Panc1 (cell line): ENCODE measurements at places on chromosomes 6 and 20.

- DNase-seq, result no peak
Observed at GRCh38 chr6:43129434-43130194, 41.5 kb upstream of the SRF start.

- DNase-seq, result no peak
Observed at GRCh38 chr6:22825210-22825609, 255.8 kb downstream of the HDGFL1 start.

DNA sequence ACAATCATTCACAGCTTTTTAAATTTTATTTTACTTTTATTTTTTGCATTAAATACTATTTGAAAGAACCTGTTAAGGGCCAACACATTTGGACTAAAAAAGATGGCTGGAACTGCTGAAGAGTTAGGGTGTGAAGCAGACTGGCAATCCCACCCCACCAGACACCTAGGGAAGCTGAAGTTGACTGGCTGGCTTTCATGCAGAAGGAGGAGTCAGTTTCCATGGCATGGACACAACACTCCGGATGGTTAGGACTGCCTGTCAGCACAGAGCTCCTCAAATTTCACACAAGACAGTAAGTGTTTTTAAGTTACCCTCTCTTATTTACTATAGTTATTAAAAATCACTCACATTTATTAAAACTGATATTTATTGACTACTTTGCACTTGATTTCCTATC, at the start of gene ANKRD66:
TSS of gene ANKRD66 (plus strand) at position 238 of the 400 bp plus-strand sequence. CDS start 5,016 bp downstream, outside the sequence.
- no peak for DNase-seq

GRCh38 chr6:53630533-53631226, 34.9 kb downstream of the KLHL31 start:
- no peak for DNase-seq

GRCh38 chr6:164897523-164898235, 411.7 kb downstream of the C6orf118 start:
- DNase-seq, result no peak

DNA sequence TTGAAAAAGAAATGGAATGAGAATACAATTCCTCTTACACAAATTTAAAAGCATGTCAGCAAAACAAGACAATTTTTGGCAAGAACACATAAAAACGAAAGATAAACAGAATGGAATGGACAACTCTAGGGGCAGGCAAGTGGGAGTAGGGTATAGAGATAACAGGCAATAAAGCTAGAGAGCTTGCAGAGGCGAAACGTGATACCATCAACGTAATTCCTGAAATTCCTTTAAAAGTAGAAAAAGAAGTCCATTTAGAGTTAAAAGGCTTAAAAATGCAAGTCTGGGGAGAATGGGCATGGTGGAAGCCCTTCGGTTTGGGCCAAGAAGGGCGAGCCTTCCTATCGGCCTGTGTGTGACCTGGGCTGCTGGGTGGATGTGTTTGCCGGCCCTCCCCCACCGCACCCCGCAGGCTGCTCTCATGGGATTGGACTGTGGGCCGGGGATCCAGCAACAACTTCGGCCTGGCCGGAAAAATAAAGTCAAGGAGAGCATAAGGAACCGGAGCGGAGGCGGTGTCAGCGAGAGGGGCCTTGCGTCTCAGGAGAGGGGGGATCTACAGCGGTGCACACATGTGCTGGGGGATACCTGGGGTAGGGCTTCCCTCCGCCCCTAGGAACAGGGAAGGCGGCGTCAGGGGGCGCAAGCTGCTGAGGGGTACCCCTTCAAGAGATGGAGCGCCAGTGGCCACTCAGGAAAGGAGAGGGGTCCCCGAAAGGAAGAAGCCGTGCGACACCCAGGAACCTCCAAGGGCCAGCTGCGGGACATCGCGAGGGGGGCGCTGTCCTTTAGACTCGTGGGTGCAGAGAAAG, 4.1 kb downstream of the TMEM239 start:
- no peak for DNase-seq

- no peak for DNase-seq
Observed at GRCh38 chr6:136014454-136015437, 163.2 kb downstream of the PDE7B start.

DNA sequence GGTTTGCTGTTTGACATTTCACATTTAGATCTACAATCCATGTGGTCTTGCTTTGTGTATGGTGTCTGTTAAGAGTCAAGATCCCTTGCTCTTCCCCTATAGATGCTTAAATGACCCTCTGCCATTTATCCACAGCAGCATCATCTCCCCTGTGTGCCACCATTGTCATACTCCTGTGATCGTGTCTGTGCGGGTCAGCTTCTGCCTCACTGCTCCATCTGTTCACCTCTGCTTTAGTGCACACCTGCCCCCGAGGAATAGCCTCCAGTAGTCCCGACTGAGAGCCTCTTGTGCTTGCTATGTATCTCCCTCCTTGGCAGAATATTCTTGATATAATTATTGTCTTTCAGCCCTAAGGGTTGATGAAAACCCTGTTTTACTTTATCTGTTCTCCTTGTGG, 551.2 kb downstream of the CDH26 start:
- DNase-seq, result no peak

- no peak for DNase-seq
Observed at GRCh38 chr6:7993952-7994351, 70.2 kb downstream of the BLOC1S5 start.

DNA sequence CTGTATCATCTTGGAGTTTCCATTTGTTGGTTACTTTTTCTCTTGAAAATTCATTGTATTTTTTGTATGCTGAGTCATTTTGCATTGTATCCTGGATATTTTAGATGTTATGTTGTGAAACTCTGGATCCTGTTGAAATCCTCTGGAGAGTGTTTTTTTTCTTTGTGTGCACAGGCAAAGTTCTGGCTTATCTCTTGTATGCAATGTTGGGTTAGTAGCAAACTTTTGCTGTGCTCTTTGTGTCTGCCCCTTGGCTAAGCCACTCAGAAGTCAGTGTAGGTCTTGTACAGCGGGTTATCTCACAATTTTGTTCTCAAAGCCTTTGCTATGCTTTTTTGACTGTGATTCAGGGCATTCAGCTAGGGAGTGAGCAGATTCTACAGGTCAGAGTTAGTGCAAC, 29.1 kb upstream of the LMBRD1 start:
- no peak for DNase-seq

DNA sequence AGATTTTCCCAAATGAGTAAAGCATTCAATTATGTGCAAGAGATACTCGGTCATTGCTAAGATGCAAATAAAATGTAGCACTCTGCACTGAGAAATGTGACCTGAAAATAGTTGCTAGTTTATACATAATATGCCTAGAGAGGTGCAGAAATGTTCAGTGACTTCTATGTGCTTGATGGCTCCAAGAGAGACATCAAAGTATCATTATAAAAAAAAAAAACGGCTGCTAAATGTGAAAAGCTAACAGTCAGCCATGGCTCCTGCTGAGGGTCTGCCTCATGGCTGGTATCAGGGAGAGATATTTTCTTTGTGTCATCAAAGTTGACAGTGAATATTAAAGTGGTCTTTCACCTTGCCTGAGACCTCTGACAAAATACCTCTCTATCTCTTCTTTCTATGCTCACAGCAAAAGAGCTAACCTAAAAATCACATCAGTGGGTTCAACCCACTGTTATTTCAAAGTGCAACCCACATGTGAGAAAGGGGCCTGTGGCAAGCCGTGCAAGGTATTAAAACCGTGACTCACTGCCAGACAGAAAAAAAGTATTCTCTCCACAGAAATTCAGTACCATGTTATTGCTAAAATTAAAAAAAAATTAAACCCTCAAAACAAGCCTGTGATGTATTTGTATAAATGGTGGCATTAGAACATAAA, 259.0 kb downstream of the HIVEP2 start:
- DNase-seq, result no peak

GRCh38 chr6:39425346-39426072, 103.0 kb upstream of the KCNK16 start:
- no peak for DNase-seq

- no peak for DNase-seq
Observed at GRCh38 chr6:123462152-123462551, 174.6 kb downstream of the TRDN start.

- DNase-seq, result no peak
Observed at GRCh38 chr6:116158641-116159040, 32.7 kb upstream of the COL10A1 start.

DNA sequence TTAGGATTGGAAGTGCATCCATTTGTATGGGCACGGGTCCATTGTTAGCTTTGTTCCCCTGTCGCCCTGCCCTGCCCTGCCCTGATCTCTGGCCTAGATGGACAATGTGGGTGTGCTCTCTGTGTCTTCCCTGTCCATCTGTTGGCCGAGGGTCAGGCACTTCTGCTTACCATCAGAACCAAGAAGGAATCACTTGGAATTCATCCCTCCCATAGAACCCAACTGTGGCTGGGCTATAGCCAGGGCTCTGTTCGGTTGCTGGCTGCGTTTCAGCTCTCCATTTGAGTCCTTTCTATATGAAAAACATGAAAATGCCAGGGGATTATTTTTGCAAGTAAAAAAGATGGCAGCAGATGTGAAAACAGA, 26.6 kb upstream of the TULP4 start:
- no peak for DNase-seq

GRCh38 chr6:115001731-115002350, 659.0 kb upstream of the HS3ST5 start:
- no peak for DNase-seq

DNA sequence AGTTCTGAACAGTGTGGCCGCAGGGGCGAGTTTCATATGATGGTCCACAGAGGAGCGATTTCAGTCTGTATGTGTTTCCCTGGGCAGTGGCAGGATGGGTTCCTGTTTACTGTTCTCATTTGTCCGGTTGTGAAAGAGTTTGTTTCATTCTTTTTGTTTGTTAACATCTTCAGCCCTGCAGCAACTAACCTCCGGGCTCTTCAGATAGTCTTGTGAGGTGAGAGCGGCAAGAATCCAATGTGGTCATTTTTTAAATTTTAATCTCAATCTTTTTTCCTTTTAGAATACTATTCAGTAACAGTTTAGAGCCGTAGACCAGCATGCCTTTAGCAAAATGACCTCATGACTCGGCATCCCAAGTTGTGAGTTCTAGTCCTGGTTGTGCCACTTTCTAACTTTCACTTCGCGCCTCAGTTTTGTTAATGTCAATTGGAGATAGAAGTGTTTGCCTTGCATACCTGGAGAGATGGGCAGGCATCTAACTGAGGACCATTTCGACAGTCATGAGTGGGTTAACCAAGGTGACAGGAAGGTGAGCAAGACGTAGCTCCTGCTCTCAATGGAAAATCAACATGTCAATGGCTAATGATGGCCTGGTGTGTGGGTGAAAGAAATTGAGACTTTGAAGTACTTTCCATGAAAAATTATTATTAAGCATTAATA, 38.5 kb upstream of the PXDC1 start:
- DNase-seq, result no peak

DNA sequence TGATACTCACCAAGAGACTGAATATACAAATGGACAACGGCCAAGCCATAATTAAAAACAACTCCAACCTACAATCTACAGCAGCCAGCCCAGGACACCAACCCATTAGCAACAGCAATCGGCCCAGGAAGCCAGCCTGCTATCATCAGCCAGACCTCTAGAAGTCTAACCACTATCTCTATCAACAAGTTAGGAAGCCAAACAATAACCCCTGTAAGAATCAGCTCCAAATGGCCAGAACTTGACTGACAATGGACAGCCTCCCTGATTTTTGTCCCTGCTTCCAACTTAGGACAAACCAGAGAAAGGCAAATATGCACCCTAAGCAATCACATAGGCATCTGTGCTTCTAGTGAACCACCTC, 511.8 kb upstream of the JARID2 start:
- no peak for DNase-seq

- DNase-seq, result peak; percentile 17
Observed at GRCh38 chr6:119308048-119308570, 41.5 kb downstream of the MAN1A1 start.

DNA sequence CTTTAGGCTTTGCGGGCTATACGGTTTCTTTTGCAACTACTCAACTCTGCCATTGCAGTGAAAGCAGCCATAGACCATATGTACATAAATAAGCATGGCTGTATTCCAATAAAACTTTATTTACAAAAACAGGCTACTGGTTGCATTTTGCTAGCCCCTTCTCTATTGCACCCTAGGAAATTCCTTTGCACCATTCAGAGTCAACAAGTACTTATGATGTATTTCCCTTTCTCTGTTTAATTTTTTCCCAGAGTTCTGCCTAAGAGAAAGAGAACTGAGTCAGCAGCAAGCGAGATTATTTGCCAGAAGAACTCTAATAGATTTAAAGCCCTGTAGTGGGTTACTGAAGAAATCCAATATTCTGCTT, 33.8 kb downstream of the ADGRF1 start:
- no peak for DNase-seq

DNA sequence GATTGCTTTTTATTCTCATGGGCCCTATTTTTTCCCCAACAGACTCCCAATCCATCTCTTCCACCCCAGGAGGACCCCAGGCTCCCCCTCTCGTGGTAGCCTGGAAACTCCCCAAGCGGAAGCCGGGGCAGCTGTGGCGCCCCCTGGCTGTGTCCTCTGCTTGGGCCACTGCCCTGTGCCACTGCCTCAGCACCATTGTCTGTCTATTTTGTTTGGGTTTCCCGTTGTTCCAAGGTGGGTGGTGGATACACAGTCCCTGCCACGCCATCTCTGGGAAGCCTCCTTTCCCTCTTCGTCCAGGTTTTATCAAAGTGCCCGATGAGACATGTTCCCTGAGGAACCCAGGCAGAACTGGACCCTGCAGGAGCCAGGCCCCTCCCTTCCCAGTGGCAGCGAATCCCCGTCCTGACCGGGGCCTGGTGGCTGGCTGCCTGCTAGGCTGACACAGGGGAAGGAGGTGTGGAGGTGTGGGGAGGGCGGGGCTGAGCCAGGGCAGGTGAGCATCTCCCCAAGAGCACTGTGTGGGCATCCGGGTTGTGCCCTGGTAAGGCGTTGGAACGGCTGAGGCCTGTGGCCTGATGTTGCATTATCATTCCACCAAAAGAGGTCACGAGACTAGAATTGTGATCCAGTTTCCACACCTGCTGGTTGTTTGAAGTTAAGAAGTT, 228.2 kb downstream of the CDH4 start:
- no peak for DNase-seq

DNA sequence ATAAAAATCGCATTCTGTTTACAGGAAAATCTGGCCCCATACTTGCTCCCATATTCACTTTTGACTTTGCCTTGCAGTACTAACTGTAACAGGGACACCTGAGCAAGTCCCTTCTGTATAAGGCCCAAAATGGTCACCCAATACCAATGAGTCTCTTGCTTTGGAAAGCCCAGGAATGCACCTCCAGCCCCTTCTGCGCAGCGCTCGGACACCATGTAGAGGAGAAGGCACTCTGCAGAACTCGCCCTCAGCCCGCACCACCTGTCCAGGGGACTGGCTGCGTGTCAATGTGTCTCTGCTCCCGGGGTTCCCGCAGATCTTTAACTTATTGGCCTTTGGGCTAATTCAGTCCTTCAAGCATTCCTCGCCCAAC, 746 bp upstream of the PRND start:
- no peak for DNase-seq

GRCh38 chr20:55174172-55174571, 698.8 kb downstream of the DOK5 start:
- no peak for DNase-seq
